ENCODE measurements at places on chromosomes 12 and 14.
A peak's percentile ranks its signal among the peaks of the same experiment; 100 is the strongest.

DNA sequence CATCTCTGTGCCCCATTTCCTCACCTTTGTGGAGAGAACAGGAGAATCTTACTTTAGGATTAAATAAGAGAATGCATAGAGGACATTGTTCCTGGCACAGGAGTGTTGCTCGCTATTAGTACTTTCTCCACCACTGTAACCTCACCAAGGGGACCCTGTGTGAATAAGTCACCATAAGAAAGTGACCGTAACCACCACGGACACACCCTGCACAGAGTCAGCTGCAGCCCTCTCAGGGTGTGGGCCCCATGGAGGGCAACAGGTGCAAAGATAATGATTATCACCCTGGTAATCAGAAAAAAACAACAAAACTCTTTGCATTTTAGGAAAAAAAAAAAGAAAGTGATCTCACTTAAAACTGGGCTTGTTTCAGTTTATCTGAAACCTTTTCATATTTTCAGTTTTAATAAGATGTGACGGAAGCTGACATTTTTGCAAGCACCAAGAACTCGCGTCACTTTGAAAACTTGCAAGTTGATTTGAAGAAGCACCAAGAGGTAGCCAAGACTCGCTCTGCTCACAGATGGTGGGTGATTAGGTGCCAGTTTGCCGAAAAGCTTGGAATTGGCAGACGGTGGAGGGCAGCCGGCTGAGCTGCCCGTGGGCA is 87.0 kb upstream of the VRK1 start:
- DNase-seq = no peak

DNA sequence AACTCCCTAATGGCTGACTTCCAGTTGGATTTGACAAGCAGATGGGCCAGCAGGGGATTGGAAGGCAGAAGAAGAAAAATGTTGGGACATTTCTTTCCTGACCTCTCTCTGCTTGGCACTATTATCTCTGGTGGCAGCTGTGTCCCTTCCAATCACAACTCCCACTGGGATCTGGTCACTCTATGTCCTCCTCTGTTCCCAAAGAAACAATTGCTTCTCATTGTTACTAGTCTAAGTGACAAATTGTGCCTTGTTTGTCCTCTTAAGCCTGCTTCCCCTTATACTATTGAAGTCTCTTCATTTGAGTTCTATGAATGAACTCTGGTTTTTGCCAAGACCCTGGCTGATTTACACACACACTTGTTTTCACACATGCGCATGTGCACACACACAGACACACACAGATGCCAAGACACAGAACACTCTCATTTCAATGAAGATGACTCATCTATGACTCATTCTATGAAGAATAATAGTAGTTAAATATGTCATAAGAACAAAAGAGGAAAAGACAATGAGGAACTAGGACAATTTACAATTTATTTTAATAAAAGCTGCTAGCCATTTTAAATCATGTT is 83.0 kb upstream of the FAR2 start:
- peak; percentile 89 for DNase-seq

- DNase-seq = no peak
These were observed 85.1 kb downstream of the PITPNM2 start for GRCh38 chr12:123065676-123066383.

DNA sequence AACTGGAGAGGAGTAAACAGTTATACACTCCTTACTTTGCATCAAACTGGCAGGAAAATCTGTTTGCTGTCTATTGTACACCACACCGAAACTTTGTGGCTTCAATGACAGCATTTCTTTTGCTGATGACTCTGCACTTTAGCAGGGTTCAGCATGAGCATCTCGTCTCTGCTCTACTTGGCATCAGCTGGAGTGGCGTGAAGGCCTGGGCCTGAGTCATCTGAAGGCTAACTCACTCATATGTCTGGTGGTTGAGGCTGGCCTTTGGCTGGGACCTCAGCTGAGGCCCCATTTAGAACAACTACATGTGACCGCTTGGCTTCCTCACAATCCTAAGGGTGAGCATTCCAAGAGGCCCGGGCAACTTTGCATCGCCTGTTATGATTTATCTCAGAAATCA is 28.7 kb upstream of the REP15 start:
- no peak for DNase-seq

DNA sequence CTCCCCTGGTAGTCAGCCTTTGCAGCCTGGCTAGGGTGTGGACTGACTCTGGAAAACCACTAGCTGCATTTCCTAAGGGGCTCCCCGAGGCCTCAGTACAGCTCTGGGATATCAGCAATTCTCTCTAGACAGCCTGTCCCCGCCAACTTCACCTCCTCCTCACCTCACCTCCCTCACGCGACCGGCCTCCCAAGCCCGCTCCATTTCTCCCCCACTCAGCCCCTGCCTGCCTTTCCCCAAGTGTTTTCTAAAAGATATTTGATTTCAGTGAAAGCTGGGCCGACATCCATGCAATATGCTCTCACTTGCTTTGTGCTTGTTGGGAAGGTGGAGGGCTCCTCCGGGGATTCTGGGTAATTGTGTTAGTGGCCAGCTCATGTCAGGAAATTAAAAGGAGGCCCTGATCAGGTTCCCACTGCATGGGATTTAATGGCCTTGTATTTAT is 91.8 kb downstream of the ESRRB start:
- no peak for DNase-seq

- no peak for DNase-seq
These were observed 46.2 kb downstream of the WIF1 start for GRCh38 chr12:65074932-65075331.

GRCh38 chr14:66724996-66725395 is 217.0 kb downstream of the GPHN start:
- no peak for DNase-seq

DNA sequence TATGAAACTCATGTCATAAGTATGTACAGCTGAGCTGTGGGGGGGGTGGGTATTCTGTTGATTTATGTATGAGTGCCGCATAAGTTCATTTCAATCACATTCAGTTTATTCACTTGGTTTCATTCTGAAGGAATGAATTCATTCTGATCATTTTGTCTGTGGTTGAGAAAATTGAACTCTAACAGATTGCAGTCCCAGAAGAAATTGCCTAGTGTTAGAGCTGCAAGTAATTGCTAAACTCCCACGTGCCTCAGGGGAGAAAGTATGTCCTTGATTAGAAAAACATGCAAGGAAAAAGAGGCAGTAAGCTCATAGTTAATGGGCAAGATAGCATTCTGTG is 442.4 kb upstream of the MGAT4C start:
- DNase-seq = no peak

GRCh38 chr14:73049428-73049827 is 8.9 kb upstream of the RBM25 start:
- DNase-seq = no peak

- no peak for DNase-seq
These were observed 190.9 kb downstream of the ETV6 start for GRCh38 chr12:11840366-11840765.

- no peak for DNase-seq
These were observed 23.0 kb downstream of the DIO3 start for GRCh38 chr14:101584055-101584859.

DNA sequence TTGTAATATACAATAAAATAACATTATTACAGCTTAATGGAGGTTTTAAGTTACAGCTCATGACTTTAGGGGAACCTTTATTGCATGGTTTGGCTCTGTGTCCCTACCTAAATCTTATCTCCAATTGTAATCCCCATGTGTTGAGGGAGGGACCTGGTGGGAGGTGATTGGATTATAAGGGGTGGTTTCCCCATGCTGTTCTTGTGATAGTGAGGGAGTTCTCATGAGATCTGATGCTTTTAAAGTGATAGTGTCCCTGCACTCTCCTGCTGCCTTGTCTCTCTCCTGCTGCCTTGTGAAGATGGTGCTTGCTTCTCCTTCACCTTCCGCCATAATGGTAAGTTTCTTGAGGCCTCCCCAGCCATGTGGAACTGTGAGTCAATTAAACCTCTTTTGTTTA is 132.1 kb upstream of the SYT1 start:
- DNase-seq = no peak

GRCh38 chr12:130713581-130713991 is 2.5 kb downstream of the RIMBP2 start:
- DNase-seq = no peak

DNA sequence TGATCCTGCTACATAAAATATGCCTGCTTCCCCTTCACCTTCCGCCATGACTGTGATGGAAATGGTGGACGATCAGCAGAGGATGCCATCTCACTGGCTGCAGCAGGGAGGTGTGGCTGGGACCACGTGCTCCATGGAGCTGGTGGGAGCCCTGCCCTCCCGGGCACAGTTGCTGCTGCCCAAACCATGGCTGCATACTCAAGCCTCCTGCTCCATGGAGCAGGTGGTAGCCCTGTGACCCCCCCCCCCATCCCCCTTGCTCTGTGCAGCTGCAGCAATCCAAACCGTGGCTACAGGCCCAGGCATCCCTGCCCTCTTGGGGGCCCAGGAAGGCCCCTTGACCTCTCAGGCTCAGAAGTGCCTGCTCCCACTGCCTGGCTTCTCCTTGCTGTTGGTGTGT is 597.5 kb upstream of the LMO3 start:
- no peak for DNase-seq

- no peak for DNase-seq
These were observed 25.6 kb upstream of the MYF6 start for GRCh38 chr12:80681786-80682185.

DNA sequence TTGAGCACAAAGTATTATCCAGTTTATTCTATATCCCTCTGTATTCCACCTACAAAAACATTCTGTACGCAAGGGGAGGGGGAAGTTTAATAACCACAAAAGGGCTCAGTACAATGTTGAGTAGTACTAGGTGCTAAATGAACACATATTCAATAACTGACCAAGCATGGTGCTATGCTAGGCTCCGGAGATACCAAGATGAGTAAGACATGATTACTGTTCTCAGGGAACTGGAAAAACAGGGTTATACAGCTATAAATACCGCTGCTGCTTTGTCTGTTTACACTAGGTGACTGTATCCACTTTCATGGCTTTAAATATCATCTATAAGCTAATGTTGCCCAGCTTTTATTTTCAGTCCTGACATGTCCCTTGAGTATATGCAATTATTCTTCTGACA is 135.8 kb downstream of the INSM2 start:
- DNase-seq = no peak

DNA sequence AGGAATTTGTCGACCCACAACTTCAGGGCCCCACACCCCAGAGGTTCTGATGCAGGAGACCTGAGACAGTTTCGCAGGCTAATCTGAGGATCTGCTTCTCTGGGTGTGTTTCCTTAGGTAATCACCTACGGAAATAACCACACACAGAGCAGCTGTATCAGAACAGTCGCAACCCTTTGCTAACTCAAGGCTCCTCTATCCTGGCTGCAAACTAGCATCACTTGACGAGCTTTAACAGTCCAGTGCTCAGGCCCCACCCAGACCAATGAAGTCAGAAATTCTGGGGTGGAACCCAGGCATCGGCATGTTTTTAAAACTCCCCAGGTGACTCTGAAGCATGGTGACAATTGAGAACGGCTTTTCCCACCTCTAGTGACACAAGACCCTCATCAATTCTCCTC is 20.7 kb downstream of the SLC7A7 start:
- no peak for DNase-seq

DNA sequence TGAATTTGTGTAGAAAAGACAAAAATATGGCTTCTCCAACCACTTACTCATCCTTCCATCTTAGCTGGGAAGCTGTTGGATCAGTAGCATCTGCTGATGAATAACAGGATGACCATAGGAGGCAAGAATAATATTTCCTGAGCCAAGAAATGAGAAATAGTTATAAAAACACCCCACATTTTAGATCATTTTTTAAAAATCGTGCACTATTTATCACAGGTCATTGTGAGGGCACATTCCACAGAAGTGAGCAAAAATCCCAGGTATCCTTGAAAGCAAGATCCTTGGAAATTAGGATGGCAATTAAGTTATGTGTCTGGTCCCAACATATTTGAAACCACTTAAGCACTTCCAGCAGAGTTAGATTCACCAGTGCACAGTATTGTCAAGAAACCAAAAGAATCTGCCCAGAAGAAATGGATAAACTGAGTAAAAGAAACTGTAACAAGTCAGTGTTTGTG is 8.4 kb downstream of the FAR2 start:
- DNase-seq = no peak

DNA sequence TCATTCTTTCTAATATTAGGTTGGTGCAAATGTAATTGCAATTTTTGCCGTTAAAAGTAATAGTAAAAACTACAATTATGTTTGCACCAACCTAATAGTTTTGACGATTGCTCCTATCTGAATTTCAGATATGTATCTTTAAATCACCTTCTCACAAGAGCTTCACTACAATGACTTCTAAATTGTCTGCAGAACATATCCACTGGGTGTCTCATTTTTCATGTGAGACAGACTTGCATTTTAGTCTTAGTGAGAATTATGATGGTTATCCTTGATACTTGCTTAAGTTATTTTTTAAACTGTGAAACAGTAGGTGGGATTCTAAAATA is 84.6 kb downstream of the ITPR2 start:
- peak; percentile 62 for DNase-seq

DNA sequence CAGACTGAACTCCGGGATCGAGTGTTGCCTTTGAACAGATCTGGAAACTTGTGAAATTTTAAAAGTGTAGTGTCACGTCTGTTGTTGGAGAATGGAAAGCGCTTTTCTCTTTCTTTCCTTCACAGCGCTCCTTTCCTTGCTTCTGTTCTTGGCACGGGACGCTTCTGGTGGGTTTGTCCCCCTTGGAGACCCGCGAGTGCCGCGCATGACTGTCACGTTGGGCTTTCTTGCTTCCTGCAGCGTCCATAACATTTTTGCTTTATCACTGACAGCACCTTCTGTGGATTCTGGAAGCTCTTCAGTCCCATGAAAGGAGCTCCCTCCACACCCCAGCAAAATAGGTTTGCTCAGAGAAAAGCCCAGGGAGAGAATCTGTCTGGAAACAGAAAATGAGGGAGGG is 193.0 kb upstream of the TMEM132C start:
- no peak for DNase-seq

GRCh38 chr12:71838676-71839075 is 883 bp upstream of the TBC1D15 start:
- no peak for DNase-seq

DNA sequence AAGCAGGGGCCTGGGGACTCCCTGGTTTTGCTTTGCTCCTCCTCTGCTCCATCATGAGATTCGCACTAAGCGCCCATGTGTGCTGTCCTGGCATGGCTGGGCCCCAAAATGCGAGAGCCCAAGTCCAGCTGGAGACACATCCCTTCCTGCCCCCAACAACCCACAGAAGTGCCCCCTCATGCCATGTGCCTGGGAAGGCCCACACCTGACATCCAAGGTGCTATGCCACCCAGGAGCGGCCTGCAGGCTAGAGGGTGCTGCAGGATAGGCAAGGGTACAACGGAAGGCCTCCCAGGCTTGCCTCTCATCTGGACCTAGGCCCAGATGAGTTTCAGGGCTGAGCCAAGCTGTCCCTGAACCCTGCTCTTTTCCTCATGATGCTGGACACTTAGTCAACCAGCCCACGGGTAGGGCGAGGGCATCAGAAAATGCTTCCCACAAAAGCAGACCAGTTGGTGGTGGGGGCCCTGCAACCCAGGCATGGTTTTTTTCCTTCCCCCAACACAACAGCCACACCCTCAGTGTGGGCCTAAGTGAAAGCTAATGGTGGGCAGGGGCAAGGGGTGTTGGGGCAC is 13.2 kb upstream of the KRT80 start:
- no peak for DNase-seq

DNA sequence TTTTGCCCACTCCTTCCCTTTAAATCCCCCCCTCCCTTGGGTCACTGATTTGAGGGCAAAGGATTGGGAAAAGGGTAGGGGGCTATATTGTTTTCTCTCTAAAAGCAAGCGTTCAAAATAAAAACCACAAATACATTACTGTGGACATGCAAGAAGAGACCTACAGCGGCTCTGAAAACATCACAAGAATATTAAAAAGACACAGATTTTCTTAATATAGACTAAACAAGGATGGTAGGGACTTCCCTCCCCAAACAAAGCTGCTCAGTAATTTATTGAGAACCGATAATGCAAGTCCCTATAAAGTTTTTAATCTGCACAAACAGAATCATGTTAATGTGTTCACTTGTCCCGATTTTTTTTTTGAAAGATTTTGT is 12.9 kb downstream of the TBX3 start:
- no peak for DNase-seq

Data from bone marrow (tissue), 2 donors.